ENCODE measurements at places on chromosomes 2 and 18.
A peak's percentile ranks its signal among the peaks of the same experiment; 100 is the strongest.

GRCh38 chr18:33282709-33283333 lies 157.7 kb downstream of the CCDC178 start:
- DNase-seq: no peak

DNA sequence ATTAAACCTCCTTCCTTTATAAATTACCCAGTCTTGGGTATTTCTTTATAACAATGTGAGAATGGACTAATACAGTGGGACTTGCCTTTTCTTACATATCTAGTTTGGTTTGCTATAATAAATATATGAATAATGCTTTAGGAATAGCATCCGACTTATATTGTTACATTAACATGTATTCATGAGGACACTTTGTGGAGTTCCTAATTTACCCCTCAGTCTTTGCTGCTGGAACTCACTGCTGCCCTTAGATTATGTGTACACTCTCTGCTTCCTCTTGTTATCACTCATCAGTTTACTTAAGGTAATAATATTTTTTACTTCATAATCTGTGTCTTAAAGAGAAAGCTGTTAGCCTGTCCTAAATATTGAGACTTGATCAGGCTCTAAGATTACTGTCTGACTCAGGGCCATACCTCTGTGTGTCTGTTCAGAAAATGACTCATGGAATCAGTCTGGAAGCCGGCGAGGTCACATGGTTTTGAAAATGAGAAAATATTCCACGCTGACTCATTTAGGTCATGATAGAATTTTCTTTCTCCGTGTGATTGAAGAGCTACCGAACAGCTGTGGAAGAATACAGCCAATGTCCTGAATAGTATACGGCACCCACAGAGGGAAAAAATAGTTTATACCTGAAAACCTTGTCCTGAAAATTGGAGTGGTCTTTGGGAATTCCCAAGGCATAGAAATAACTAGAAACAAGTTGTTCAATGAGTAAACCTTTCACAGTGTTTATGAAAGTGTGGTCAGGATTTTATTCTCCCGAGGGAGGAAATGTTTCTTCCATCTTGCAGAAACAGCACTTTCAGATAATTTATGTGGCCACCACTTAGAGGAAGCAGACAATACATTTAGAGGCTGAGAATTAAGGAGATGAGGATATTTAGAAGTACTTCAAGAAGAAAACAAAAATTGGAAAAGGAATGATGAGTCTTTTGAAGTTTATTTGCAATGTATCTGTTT lies 156.4 kb downstream of the DSEL start:
- peak; percentile 95 for DNase-seq

DNA sequence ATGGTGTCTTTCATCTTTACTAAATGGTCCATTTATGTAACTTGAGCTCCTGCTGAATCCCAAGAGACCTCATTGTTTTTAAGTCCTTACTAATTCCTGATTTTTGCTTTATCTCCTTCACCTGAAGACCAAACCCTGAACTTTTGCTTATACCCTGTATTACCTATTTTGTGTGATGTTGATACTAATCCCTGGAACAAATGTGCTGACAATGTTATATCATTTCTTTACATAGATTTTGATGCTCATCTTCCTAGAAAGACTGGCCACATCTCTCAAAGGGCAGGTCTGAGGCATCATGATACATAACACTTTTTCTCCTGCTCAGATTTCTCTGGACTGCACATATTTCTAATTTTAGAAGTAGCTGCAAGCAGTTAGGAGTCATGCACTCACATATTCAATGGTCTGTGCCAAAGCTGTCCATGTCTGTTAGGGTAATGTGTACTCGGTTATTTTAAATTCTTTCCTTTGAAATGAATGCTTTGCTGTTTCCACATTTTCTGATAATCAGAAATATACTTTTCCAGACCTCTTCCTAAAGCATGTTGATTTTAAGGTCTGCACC lies 427.9 kb upstream of the HNRNPA3 start:
- no peak for DNase-seq

DNA sequence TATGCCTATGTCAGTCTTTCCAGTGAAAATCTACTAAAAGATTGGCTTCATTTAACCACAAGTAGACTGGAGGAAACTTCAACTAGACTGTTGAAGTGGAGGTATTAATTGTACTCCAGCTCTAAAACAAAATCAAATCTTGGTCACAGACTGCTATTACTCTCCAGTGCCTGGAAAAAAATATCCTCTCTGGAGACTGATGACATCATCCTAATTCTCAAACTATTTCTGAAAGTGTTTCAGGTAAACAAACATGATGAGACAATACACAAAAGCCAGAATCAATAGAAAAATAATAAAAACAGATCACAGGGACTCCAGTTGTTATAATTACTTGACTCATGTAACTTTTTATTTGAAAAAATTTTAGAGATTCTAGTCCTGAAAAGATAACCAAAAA lies 87.7 kb upstream of the MYO3B start:
- DNase-seq: no peak

GRCh38 chr2:240351088-240351741 lies 84.2 kb upstream of the GPC1 start:
- peak; percentile 19 for DNase-seq

DNA sequence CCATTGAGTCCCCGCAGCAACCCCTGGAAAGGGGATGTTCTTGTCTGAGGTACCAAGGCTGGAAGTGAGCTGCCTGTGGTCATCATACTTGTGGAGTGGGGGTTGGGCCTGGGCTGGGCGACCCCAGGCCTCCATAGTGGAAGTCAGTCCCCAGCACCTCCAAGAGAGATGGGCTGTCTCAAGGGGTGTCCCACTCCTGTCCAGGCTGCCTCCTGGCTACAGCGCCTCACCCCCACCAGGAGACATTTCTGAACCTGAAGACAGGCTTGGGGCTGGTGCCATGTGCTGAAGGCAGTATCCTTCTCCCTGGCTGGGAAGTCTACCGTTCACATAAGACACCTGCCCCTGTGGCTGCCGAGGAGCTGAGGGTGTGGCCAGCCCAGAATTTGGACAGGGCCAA lies 28.9 kb downstream of the INHBB start:
- no peak for DNase-seq

GRCh38 chr2:172147944-172148650 lies 45.4 kb upstream of the DLX2 start:
- DNase-seq: peak; percentile 41

DNA sequence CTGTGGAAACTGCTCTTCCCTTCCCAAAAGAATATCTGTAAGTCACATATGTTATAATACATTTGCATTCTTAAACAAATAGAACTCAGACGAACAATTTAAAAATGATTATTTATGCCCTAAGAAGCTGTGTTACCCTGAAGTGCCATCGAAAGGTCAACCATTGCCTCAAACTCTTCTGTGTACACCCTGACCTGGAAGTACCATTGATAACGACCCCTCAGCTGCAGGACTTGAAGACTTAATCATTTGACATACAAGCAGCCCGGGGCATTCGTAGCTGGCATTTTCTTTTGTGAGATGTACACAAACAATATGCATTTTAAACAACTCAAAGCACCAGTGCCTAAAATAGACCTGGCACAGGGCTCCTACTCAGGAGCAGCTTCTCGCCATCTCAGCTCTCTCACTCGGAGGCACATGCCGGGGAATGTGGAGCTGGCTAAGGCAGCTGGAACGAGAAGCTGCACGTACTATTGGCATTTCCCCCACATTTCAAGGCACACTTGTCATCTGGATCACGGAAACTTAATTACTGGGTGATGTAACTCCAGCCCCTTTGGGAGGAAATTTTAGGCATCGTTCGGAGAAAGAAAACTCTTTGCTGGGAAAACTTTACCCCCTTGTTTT lies 170.0 kb upstream of the GALNT5 start:
- peak; percentile 73 for DNase-seq

DNA sequence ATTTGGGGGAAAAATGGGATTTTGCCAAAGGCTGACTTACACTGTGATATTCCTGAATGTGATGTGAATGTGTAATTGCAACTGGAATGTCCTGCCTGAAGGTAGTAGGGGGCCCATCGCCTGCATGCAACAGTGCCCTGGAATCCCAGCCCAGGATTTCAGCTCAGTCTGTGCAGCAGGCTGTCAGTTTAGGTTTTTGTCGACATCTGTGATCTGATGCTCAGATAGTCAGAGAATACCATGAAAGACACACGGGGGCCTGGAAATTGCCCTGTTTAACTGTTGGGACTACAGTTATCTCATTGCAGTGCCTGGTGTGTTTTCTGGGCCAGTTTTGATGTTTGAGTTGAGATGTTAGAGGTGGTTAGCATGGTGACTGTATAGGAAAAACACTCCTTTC lies 84.5 kb upstream of the HK2 start:
- no peak for DNase-seq

- no peak for DNase-seq
Observed at GRCh38 chr2:207506426-207506825, 23.3 kb upstream of the CREB1 start.

DNA sequence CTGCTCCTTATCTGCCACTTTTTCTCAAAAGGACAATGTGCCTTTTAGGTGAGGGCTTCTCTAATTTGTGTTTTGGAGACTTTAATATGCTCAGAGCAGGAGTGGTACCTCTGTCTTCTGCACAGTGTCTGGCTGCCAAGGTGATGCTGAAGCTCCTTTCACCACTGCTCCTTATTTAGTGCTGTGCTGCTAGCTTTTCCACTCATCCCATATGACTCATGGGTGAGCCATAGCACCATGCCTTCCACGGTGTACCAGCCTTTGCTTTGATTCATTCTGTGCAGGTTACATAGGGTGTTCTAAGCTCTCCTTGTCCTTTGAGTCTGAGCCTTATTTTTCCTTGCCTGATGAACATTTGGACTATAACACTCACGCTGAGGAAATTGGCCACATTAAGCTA lies 202.4 kb downstream of the ARL6IP6 start:
- DNase-seq: peak; percentile 38

- DNase-seq: no peak
Observed at GRCh38 chr18:11520536-11520935, 88.9 kb upstream of the SLC35G4 start.

DNA sequence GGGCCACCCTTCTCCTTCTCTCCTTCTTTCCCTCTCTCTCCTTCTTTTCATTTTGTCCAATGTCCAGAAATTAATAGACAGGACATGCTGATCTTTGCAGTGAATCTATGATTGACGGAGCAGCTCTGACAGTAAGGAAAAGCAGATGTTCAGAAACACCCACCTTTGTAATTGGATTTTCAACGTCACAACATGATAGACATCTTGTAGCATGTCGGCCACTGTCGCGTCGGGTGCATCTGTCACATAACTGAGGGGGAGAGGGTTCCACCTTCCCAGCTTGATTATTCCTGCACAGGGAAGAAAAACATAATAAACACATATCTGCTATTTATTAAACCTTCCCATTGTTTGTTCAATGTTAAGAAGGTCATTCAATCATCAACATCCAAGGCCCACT lies 76.2 kb downstream of the SATB2 start:
- DNase-seq: no peak

- DNase-seq: no peak
Observed at GRCh38 chr2:71898851-71899681, 248.6 kb downstream of the CYP26B1 start.

DNA sequence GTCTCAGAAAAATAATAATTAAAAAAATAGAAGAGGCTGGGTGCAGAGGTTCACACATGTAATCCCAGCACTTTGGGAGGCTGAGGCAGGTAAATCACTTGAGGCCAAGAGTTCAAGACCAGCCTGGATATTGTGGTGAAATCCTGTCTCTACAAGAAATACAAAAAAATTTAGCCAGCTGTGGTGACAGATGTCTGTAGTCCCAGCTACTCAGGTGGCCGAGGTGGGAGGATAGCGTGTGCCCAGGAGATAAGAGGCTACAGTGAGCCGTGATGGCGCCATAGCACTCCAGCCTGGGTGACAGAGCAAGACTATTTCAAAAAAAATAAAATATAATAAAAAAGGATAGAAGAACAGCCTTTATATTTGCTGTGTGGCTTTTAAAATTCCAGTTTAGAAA lies 35.9 kb downstream of the SMC6 start:
- no peak for DNase-seq

DNA sequence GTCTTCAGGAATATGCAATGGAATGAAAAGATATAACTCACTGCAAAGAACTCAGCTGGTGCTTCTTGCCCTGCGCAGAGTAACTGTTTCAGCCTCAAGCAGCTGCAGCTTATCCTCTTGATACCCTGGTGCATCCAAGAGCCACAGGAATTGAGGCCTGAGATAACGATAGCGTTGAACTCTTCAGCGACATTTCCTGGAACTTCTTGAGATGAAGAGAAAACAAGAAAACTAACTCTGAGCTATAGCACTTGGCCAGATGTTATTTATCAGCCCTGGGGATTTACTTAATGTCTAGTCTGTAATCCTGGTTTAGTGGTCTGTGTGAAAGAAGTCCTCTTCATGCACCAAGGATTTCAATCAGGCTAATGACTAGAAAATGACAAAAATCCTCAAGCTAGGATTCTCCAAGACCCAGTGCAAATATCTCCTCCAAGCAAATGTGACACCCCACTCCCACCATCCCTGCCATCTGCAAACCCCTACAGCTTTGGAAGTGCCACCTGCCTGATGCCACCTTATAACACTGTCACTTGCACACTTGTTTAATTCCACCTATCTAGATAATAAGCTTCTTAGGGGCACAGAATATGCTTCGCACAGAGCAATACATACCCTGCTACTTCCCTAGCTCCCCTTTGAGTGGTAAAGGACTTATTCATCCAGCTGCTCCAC lies 40.6 kb downstream of the EHD3 start:
- DNase-seq: no peak

DNA sequence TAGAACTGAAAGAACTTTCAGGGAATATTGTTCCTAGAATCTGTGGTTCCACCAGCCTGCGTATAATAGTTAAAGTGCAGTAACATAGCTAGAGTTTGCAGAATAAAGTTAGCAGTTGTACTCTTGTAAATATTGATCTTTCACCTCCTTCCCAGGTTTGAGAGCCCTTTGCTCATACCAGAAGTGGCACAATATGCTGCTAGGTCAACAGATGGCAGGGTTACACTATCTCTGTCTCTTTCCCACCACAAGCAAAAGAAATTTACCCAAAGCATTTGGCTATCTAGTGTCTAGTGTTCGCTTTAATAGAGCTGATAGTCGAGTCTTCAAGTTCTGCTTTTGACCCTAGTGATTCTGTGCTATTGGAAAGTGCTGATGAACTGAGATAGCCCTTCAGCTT lies 119.0 kb upstream of the KLHL14 start:
- DNase-seq: no peak

DNA sequence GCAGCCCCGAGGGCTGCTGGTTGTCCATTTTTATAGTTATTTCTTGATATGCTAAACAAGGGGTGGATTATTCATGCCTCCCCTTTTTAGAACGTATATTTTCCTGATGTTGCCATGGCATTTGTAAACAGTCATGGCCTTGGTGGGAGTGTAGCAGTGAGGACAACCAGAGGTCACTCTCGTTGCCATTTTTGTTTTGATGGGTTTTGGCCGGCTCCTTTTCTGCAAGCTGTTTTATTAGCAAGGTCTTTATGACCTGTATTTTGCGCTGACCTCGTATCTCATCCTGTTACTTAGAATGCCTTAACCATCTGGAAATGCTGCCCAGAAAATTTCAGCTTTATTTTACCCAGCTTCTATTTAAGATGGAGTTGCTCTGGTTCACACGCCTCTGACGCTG lies 825.8 kb upstream of the CDH2 start:
- no peak for DNase-seq

DNA sequence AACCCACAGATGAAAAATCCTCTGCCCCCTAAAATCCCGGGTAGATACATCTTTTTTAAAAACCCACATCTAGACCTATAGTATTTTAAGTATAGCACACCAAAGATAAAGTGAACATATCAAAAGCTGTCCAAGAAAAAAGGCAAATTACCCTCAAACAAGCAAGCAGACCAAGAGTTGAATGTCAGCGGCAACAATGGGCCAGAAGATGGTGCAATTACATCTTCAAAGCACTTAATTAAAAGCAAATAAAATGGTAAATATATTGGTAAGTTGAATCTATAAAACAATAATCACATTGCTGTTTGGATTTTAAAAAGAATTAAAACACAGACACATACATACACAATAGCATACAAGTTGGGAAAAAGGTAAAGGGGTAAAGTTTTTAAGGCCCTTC lies 98.5 kb downstream of the MYOM1 start:
- peak; percentile 21 for DNase-seq
